Activated naive CD4-positive, alpha-beta T cell (primary cell): ENCODE measurements at places on chromosomes 2 and 18.

- no peak for DNase-seq
Measured at GRCh38 chr2:88027697-88028389, 11.5 kb upstream of the RNU2-63P start.

DNA sequence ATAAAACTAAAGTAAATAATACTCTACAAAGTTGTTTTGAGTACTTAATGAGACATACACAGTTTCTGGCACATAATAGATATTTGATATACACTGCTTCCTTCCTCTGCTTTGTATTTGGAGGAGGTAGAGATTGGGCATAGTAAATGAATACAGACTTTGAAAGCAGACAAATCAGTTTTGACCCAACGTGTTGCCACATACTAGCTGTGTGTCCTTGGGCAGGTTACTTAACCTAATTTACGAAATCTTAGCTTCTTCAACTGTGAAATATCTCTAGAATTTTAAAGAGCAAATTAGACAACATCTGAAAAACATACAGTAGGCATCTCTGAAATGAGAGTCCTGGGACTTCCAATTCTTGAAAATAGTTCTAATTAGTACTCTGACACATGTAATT, 425.4 kb downstream of the TGIF1 start:
- no peak for DNase-seq

DNA sequence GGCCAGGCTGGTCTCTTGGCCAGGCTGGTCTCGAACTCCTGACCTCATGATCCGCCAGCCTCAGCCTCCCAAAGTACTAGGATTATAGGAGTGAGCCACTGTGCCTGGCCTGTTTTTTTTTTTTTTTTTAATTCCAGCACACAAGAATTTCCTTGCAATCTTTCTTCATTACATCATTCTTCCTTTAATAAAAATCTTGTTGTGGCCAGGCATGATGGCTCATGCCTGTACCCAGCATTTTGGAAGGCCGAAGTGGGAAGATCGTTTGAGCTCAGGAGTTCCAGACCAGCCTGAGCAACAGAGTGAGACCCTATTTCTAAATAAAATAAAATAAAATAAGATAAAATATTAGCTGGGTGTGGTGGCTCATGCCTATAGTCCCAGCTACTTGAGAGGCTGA, 21.4 kb upstream of the PLEKHM3 start:
- no peak for DNase-seq

- no peak for DNase-seq
Measured at GRCh38 chr2:184413221-184413620, 185.1 kb upstream of the ZNF804A start.

DNA sequence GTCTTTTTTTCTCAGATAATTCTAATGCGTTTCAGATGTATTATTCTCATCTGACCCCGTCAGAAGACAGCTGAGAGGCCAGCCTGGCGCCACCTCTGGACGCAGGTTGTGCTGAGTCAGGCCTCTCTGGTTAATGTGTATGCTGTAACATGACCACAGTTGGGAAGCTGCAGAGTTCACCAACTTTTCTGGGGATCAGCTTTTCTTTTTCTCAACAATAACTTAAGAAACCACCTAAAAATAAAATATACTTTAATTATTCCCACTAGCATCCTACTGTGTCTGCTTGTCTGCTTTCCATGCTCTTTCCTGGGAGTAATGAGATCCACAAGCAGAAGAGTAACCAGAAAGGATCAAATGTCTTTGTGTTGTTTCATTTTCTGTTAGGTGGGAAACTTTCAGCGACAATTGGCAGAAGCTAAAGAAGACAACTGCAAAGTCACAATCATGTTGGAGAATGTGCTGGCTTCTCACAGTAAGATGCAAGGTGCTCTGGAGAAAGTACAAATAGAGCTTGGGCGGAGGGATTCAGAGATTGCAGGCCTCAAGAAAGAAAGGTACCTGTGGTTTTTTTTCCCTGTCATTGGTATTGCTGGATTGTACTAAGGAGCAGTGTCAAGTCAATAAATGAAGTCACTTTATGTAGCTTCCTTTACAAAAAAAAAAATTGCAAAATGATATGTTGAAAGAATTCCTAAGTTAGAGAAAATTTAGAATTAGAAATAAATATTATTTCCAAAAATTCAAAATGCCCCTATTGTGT, 79.8 kb downstream of the CCDC150 start:
- no peak for DNase-seq

- no peak for DNase-seq
Measured at GRCh38 chr2:124283096-124283495, 258.0 kb downstream of the CNTNAP5 start.

- no peak for DNase-seq
Measured at GRCh38 chr2:144560251-144560650, 40.3 kb upstream of the ZEB2 start.

DNA sequence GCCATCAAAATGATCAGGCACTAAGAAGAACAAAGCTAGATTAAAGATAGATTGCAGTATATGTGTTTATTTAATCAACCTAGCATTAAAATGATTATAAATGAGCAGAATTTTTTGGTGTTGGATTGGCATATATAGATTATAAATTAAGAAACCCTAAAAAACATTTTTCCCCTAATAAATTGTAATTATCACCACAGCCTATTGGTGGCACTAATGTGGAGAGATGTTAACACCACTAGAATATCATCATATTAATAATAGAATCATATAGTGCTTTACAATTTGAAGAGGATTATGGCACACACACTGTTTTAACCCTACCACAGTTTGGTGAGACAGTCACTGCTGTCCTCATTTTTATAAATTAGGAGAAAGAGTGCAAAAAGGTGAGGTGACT, 112.4 kb upstream of the RND3 start:
- no peak for DNase-seq

DNA sequence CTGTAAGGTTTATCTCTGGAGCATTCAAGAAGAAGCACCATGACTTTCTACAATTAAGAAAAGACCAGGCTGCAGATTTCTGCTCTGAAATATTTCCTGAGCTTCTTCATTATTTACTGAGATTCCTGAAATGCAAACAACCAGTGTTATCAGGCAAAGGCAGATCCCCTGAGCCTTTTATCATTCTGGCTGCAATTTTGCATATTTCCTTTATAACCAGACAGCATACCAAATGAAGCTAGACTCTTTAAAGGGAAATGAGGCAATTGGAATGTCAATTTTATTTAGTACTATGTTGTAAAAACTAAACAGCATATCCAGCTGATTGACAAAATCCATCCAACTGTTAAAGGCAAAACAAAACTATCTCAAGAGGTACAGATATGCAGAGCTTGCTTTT, 372.5 kb downstream of the RIT2 start:
- no peak for DNase-seq

- no peak for DNase-seq
Measured at GRCh38 chr2:70826696-70827350, 6.4 kb upstream of the CLEC4F start.

DNA sequence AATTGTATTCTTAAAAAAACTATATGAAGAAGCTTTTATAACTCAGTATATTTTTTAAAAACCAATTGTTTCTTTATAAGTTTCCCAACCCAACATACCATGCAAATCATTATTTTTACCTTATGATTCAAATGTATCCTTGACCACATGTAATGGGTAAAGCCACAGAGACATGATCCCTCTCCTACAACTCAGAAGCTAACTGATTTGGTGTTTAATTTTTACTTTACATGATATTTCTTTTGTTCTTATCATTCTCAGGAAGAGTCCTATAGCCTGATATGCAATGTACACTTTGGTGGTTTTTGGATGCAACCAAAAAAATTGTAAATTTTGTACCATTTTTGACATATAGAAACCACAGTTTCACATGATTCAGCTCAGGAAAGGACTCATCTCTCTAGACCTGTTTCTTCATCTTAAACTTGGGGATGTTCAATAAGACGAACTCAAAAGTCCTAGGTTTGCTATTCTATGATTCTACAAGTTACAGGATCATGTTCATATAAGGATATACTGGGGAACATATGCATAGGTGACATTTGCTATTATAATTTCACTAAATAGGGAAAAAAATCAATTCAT, 85.2 kb upstream of the RBBP8 start:
- no peak for DNase-seq

GRCh38 chr18:12318334-12318697, 10.3 kb downstream of the TUBB6 start:
- no peak for DNase-seq

DNA sequence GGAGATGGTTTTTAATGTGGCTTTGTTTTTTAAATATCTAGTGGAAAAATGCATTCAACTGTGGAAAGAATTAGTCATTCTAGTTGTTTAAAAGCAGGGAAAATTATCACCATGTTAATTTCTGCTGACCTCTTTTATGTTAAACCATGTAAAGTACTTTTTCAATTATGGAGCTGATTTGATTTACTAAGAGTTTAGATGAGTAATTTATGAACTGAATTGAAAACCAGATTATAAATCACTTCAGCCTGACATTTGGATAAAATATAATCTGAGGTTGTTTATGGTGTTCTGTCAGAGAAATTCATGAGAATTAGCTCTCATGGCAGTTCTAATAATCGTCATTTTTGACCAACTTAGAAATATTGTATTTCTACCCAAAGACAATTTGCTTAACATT, 11.6 kb downstream of the ITGA4 start:
- DNase-seq = no peak

DNA sequence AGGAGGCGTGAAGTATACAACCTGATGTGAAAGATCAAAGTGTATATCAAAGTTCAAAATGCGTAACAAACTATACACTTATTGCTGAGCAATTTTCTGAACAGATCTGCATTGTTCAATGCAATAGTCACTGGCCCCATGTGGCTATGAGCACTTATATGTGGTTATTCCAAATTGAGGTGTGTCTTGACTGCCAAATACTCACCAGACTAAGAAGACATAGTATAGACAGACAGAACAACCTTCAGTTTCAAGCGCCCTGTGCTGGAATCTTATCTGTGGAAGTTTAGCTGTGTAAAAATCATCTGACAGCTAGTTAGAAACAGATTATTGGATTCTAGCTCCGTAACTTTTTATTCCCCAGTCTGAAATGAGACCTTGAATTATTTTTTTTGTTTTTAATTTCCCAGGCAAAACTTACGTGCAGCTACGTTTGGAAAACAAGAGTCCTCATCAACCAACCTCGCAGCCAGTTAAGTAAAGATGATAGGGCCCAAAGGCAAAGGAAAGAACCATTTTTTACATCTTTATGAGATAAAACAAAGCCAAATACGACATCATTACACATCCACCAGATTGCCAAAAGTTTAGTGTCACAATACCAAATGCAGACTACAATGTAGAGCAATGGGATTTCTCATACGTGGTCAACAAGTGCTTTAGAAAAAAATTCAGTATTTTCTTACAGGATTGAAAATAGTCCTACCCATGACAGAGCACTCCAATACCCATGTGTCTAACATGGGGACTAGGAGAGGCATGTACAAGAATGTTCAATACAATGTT, 37.2 kb downstream of the MBOAT2 start:
- no peak for DNase-seq

- DNase-seq = no peak
Measured at GRCh38 chr2:64482765-64483504, 29.0 kb downstream of the LGALSL start.

- DNase-seq = no peak
Measured at GRCh38 chr2:61575447-61575859, 37.3 kb upstream of the XPO1 start.

DNA sequence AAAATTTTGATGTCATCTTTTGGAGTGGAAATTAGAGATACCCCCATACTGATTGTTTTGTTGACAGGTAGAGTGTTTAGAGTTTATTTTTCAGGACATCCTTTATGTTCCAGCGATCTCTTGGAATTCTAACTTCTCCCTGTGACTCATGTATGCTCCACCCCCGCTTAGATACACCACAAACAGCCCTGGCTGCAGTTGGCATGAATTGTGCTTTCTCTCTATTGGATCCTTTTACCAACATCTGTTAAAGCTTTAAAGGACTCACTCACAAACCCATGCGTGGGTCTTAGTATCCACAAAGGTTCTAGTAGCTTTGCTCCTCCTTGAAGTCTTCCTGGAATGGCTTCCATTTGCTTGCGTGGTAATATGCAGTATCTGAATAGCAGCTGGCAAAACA, 409.5 kb upstream of the POU3F3 start:
- no peak for DNase-seq

DNA sequence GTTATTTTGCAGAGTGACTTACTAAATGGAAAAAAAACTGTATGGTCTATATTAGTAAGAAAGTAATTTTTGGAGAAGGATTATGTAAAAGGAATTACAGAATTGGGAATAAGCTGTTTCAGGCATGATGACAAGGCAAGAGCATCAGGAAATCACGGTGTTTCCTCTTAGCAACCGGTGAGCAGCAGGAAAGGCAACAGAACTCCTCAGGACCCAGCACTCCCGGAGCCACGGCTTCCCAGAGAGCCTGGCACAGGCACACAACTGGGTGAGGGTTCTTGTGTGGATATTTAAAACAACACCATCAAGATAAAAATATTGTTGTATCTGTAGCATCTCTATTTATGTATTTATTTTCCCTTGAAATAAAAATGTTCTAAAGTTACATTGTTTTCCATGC, 34.4 kb downstream of the CYP27C1 start:
- no peak for DNase-seq
